ENCODE measurements at places on chromosomes 2 and 18. TPM values are rescaled to one million over a fixed set of nuclear protein-coding genes. Genes with fewer than 3 reads are reported as not detected.

GCG gene
- total RNA-seq = not detected

ANKRD30B gene
- not detected for total RNA-seq

- no peak for DNase-seq
Measured at GRCh38 chr2:39300044-39300978, 56.5 kb upstream of the CDKL4 start.

HES6 gene
- total RNA-seq = 44.9 TPM

DNA sequence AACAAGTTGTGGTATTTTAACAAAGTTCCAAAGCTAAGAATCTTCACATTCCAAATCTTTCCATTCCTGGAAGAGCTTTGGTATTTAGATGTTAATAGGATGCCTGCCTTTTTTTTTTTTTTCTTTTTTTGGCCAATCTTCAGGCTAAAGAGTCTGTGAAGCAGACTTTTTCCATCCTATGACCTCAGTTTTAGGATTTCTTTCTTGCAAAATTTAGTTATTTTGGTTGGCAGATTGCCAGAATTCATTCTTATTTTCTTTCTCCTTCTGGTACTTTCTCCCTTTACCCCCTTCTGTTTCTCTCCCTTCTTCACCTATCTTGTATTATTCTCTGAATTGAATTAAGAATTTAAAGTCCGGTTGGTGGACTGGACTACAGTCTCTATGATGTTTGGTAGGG lies 217.8 kb upstream of the REV1 start:
- no peak for DNase-seq

GPN1 gene
- 78.6 TPM for total RNA-seq

GAL3ST2 gene
- not detected for total RNA-seq

DNA sequence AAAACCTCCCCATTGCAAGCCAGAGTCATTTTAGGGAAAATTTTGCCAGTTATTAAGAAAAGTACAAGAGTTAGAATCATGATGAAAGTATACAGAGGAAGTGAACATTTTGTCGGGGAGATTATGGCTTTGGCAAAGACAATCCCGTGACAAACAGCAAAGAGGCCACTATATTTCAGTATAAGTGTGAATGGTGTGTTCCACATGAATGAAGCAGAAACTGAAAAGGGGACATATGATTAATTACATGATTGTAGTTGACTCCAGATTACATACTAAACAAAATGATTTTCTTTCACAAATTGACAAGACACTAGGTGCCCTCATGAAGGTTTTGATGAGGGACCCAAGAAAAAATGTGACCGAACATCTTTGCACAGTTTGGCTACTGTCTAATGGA lies 42.0 kb downstream of the SP140 start:
- no peak for DNase-seq

- DNase-seq = no peak
Measured at GRCh38 chr2:226835420-226835795, 446 bp upstream of the RHBDD1 start.

DNA sequence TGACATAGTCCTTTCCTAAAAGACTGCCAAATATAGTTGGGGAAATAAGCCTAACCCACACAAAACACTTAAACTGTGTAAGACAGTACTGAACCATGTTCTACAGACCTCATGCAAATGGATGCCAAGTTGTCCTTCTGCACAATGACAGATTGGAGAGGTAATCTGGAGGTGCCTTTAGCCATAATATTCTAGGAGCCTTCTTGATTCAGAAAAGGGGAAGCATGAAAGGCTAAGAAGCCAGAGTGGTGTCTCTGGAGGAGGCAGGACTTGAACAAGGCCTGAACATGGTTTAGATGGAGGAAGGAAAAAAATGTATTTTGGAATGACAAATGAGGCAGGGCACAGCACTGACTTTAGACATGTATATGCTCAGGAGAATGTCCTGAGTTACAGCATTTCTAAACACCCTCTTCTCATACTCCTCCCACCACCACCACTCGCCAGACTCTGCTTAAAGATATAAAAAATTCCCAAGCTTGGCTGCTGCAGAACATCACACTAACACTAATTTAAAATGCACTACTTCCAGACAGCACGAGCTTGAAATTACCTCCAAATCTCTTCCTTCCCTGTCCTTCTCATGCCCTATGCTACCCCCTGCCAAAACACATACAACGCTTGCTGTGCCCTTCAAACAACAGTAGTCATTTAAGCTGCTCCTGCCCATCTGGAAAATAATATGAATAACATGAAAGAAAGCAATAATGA lies 110.4 kb downstream of the ANKRD44 start:
- no peak for DNase-seq

FLACC1 gene
- total RNA-seq = 0.55 TPM

TMEFF2 gene
- 5.0 TPM for total RNA-seq

GRCh38 chr2:3596901-3597417 lies 2.0 kb downstream of the COLEC11 start:
- no peak for DNase-seq

DNA sequence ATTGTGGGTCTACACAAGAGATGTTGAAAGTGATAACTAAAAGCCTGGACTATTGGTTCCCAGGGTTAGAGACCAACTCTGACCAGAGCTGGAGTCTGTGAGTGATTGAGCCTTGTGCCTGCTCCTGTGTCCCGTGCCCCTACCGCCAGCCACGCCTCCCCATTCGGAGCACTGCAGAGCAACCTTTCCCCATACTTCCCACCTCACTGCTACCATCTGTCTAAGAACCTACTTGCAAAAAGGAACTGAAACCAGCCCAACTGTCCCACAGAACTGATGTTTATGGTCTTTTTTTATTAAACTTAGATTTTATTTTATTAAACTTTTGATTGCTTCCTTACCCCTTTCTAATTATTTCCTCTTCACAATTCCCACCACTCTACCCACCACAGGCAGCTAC lies 300.3 kb upstream of the MGAT5 start:
- no peak for DNase-seq

FRZB gene
- total RNA-seq = 0.49 TPM

DNA sequence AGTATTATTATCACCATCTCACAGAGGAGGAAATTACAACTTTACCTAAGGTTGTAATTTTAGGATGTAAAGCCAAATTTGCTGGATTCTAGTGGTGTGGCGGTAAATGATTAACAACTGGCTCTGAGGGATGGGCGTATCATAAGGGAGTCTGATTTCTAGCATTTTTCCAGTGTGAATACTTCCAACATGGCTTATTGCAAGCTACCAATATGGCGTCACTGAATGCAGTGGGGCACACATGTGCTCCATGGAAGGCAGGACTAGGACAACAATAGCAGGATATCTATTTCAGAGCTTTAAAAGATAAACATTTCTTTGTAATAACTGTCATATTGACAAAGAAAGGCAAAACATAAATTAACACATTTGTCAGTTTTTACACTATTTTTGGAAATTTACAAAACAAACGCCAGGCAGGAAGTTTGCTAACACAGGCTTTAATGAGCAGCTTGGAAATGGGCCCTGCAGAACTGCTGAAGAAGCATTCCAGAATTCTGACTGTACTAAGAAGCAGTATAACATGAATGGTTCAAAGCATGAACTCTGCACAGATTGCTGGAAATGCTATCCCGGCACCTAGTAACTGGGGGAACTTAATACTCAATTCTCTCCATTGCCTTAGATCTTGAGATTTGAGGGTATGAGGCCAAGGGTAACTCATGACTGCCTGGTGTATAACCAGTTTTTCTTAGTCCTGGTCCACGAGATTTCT lies 439.3 kb upstream of the MAP2 start:
- peak; percentile 2 for DNase-seq

DNA sequence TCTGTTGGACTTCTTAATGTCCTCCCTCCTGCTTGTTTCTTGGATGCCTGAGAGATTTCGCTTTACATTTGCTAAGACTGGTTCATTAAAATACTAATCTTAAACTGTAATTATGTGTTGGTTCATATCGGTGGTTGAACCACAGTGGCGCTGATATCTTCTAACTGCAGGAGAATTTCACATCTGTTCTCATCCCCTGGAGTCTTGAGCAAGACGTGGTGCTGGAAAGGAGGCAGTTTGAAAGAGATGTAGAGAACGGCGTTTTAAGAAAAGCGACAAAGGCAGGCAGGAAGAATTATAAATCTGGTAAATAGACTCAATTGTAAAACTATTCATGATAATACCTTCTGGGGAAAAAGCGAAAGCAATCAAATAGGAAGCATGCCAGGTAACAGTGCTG lies 79.5 kb downstream of the NXPH2 start:
- no peak for DNase-seq

TSGA10 gene
- total RNA-seq = 3.1 TPM

DNA sequence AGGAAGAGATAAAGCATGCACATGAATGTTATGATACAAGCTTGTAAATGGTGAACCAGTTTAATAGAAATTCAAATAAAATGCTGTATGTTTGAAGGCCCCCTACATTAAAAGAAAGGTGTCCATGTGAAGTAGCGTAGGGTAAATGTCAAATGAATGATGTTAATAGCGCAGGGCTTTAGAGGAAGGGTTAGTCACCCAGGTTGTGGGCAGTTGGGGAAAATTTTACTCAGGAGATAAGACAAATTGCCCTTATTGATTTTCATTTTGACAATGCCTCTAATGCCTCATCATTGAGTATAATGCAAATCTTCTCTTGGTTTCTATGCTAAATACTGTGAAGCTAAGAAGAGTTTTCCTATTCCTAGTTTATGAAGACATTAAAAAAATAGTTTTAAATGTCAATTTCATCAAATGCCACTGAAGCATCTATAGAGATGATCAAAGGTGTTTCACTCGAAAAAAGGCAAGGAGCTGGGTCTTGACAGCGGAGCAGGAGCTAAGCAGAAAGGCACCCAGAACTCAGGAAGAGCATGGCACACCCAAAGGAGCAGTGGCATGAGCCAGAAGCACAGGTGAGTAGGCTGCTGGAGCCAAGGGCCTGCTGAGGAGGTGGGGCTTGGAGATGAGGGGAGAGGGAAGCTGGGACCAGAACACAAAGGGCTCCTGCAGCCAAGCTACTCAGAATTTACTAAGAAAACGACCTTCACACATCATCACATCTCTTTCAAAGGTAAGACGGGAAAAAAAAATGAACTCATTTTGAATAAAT lies 129.3 kb upstream of the ACKR3 start:
- no peak for DNase-seq

FBXO41 gene
- 12.0 TPM for total RNA-seq

DNA sequence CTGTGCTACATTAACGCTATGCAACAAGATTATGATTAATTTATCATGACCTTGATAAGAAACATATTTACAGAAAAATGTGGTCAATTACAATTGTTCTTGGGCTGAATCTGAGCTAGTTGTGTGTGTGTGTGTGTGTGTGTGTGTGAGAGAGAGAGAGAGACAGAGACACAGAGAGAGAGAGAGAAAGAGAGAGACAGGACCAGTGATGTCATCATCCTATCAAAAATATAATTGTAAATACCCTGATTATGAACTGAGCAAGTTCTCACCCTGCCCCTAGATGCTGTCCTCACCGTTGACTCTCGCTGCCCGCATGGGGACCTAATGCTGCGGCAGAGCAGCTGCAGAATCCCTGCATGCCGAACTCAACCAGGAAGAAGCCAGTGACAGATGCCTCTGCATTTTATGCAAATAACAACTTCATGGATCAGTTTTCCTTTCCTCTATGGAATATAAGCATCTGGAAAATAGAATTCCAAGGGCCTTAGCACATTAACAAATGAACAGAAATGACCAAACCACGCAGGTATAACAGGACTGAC lies 512.5 kb downstream of the PLCL1 start:
- peak; percentile 55 for DNase-seq
